ENCODE measurements at places on chromosomes 1 and 21. TPM values are rescaled to one million over a fixed set of nuclear protein-coding genes. Genes with fewer than 3 reads are reported as not detected.
A peak's percentile ranks its signal among the peaks of the same experiment; 100 is the strongest.

DNA sequence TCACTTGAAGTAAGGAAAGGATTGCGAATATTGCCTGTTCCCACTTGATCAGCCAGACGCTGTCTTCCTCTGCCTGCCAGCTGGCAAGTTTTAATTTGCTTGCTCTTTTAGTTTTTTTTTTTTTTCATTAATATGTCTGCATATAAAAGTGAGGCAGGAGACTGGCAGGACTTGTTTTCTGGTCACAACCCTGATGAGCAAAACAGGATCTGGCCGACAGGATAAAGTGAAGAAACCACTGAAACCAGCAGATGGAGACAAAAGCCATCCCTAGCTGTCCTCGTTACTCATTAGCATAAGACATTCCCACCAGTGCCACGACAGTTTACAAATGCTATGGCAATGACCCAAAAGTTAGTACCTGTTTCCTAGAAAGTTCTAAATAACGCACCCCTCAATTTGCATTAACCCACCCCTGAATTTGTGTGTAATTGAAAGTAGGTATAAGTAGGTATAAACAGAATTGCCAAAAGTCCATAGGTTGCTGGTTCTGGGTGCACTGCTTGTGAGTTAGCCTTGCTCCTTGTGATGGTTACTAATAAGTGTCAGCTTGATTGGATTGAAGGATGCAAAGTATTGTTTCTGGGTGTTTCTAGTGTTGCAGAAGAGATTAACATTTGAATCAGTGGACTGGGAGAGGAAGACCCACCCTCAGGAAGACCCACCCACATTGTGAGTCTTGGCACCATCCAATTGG lies 60.8 kb downstream of the ZNF684 start:
- DNase-seq = peak; percentile 18

DNA sequence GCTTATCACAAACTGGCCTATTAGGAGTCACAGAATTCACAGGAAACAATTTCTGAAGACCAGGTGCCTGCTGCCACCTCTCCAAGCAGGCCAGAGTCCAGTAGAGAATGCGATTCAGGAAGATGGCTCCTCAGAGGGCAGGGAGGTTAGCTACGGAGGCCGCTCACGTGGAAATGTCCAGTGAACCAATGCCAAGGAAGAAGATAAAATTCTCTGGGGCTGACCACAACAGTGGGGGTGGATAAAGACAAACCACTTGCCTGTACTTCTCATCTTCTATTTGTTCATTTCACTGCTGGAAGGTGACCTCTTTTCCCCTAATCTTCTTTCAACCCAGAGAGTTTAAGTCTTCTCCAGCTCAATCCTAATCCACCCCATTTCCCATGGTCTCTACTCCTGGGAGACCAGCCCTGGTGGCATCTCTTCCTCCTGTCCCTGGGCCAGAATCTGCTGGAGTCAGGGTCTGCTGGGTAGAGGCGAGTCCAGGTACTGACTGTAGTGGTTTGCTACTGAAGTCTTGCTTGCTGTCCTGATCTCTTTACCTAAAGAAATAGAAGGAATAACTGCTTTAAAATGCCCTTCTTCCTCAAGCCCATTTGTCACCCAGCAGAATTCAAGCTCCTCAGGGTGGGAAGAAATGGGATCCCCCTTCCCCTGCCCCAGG lies 3.2 kb downstream of the PSRC1 start:
- no peak for DNase-seq

DNA sequence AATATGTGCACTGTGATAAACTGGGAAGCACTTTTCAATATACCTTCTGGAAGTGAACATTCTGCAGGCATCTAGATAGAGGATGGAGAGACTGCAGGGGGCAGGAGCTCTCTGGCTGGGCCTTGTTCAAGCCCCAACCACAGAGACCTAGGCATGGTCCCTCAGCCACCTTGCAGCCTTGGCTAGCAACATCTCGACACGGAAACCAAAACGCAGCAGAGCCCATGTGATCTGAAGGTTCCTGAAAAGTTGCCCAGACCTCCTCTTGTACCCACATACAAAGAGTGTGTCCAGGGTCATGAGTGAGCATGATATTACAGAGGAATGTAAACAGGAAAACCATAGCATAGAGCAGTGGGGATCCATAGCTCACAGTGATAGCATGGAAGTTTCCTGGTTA lies 33.1 kb upstream of the SAMD11 start:
- DNase-seq = no peak

GRCh38 chr1:59285691-59286090 lies 11.2 kb upstream of the FGGY start:
- DNase-seq = no peak

DNA sequence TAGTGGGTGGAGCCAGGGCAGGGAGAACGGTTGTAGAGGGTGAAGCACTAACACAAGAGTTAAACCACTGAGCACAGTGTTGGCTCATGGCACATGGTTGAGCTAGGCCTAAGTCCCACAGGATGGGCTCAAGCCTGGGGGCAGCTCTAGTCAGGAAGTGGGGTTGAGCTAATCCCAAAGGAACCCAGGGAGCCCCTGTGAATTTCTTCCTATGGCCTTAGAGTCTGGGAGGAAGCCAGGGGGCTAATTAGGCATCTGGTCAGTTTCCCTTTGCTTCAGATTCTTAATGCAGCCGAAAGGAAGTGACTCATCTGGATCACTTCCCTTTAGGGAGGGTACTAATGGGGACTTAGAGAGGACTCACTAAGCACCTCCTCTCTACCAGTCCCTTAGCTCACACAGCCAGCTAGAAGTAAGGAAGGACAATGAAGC lies 10.1 kb downstream of the CFAP45 start:
- no peak for DNase-seq

- DNase-seq = no peak
Measured at GRCh38 chr1:169529068-169529642, 43.4 kb upstream of the SLC19A2 start.

DNA sequence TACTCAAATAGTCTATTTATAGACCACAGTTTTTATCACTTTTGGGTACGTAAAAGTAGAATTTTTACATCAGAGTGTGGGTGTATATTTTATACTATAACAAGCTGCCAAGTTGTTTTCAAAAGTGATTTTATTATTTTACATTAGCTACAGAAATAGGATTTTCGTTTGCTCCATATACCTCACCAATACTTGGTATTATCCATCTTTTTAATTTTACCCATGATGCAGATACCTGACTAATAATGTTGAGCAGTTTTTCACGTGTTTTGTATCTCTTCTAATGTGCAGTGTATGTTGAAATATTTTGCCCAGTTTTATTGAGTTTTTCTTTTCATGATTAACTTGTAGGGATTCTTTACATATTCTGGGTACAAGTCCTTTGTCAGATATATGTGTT lies 379.8 kb downstream of the MATN1 start:
- DNase-seq = no peak

DNA sequence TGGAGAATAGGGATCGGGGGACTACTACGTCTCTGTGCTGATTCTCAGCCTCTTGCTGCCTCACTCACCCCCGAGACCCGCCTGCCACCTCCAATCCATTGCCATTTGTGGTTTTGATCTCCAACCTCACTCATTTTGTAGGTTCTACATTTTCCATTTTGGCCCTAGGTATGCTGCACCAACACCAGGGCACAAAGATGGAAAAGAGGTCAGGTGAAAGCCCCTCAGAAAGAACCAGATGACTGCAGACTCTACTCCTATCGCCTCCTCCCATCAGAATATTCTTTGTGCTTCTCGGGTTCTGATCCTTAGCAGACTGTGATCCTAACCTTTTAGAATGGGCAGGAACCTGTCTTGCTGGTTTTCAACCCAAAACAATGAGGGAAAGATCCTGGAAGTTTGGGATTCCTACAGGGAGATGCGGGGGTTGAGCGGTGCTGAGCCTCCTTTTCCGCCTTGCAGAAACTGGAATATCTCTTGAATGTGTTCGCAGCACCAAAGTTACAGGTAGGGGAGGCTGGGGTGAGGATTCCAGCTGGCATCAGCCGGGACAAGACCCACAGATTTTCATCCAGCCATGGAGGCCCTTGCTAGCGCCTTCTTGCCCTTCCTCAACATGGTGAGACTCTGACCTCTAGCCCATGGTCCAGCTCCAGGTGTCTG lies 53.1 kb downstream of the RHBG start:
- no peak for DNase-seq

DNA sequence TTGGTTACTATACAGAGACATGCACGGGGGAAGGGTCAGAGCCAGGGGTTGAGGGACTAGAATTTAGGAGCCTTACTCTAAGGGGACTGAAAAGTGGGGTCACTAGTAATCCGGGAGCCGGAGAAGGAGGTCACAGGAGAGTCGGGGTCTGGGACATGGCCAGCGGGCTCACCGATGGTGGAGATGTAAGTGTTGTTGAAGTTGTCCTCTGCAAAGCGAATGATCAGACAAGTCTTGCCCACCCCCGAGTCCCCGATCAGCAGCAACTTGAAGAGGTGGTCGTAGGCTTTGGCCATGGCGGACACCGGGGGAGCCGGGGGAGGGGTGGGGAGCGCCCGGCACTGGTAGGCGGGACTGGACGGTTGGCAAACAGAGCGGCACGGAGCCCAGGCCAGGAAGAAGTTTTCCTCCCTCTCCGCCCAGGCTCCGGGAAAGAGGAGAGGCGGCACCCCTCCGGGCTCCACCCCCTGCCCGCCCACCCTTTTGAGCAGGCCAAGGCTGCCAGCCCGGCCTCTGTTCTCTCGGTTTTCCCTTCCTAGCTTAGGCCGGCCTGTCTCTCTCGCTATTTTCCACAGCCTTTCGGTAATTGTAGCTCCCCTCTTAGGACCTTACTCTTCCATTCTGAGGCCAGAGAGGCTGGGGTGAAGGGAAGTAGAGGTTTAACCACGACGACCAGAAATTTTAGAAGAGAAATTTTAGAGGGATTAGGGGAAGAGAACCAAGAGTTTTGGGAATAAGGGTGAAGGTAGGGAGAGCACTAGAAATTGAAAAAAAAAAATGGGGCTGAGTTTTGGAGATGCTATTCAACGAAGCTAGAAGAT lies at the start of gene RAB13:
Gene RAB13, minus strand, starts transcription at position 399 of the 821 bp plus-strand sequence. Its CDS starts 103 bp downstream, at position 296.
- DNase-seq = peak; percentile 90

DNA sequence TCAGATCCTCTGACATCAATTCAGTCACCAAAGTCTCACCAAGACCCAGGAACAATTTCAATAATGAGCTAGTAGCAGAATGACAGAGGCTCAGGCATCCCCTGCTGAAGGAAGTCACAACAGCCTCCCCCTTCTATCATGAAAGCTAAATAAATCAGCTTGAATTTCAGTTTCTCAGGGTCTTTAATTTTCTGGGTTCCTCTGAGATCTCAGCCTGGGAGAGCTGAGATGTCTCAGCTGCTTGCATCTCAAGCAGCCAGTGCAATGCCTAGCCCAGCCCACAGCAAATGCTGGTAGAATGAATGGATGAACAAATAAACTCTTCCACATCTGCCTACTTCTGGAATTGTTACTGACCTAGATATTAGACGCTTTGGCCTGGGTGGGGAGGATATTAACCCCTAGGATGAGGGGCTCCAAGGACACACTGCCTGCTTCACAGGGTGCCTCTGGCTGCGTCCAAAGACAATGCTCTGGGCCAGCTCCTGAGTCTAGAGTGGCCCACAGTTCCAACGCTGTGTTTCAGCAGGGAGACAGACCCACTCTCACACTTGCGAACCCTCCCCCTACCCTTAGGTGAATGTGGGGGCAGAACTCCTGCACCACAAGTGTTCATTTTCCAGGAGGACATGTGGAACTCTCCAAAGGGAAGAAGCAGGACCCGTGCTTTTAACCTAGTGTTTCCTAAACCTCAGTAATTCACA lies 11.2 kb upstream of the LORICRIN start:
- DNase-seq = no peak

GRCh38 chr1:24443241-24443656 lies 27.6 kb downstream of the NIPAL3 start:
- DNase-seq = no peak

DNA sequence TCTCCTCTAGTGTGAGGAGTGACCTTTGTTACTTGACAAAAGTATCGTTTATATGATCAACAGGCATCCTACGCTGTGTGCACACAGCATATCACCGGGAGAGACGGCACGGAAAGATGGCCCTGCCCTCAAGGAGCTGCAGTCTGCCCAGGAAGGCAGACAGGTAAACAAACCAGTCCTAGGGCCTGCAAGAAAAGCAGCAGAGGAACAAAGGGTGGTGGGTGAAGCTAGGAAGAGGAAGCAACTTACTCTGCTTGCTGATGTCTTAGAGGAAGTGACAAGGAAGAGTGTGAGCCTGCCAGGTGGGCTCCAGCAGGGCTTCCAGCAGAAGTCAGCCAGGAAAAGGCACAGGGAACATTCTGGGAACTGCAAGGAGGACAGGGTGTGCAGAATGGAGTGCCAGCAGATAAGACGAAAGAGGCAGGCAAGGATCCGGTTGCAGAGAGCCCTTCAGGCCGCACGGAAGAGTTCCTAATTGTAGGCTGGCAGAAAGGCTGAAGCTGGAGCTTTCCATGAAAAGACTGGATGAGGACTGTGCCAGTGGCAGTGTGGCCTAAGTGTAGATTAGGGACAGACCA lies 106.7 kb downstream of the SLC45A1 start:
- no peak for DNase-seq

- no peak for DNase-seq
Measured at GRCh38 chr1:150362721-150363425, 1.1 kb upstream of the RPRD2 start.

DNA sequence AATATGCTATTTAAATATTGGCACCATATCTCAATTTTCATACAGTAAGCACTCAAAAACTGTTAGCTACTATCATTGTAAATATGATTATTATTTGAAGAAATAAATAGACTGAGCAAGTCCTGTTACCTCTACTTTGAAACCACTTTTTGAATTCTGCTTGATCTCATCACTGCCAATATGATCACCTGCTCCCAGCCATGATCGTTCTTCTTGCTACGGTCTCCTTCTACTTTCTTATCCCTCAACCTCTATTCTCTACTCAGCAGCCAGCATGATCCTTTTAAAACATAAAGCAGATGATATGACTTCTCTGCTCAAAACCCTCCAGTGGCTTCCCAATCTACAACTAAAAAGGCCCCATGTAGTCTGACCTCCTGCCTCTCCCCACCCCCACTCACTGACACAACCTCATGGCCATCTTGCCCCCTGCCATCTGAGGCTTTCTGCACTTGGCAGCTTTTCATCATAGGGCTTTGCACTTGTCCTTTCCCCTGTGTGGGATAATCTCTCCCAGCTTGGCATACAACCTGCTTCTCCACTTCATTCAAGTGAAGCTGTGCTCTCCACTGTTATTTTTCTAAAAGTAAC lies 27.2 kb downstream of the CD34 start:
- DNase-seq = no peak

Gene ATP5PB
- total RNA-seq = 279 TPM

Gene KIF26B
- 3.8 TPM for total RNA-seq

Gene SPATA1
- total RNA-seq = 0.13 TPM

Gene MAB21L3
- not detected for total RNA-seq

Gene LMOD1
- total RNA-seq = under 0.01 TPM

Gene NBPF20
- total RNA-seq = 1.8 TPM

Gene ADAMTSL4
- 0.25 TPM for total RNA-seq

Gene DPYD
- 12.6 TPM for total RNA-seq
